ENCODE measurements at places on chromosomes 16 and 17.
A peak's percentile ranks its signal among the peaks of the same experiment; 100 is the strongest.

- peak; percentile 73 for DNase-seq
These were observed 69.4 kb downstream of the ZDHHC7 start for GRCh38 chr16:84941921-84942320.

DNA sequence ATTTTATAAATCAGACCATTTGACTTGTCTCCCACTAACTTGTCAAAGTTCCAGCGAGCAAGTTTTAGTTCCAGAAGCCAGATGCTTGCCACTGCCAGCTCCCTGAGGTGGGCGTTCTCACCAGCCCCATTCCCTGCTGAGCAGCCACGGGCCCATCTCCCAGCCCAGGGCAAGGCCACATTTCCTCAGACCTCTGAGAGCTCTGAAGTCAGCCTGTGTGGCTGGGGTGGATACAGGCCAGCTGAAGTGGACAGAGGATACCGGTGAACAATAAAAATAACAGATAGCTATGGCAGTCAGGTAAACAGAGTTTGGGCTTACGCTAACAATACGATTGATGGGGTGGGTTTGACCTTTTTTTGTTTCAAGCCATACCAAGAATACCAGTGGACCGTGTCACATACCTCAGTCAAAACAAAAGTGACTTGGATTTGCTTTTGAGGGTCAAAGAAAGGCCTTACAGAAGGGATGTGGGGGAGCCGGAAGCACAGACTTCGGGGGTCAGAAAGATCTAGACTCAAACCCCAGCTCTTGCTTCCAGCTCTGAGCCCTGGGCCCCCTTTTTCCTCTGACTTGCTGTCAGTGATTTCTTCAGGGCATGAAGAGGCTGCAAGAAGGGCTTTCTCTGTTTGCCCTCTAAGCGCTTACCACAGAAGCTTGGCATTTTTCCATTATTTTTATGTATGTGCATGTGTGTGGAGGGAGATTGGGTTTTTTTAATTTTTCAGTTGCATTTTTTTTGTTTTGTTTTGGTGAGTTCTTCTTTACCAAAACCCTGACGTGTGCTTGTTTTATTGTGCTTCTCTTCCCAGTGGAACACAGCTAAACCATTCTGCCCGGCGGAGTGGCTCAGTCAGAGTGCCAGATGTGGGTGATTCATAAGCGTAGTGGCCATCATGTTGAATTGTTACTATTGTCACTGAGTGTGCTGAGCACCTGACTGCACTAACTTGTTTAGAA, 109.9 kb downstream of the GNAO1 start:
- DNase-seq = peak; percentile 26

DNA sequence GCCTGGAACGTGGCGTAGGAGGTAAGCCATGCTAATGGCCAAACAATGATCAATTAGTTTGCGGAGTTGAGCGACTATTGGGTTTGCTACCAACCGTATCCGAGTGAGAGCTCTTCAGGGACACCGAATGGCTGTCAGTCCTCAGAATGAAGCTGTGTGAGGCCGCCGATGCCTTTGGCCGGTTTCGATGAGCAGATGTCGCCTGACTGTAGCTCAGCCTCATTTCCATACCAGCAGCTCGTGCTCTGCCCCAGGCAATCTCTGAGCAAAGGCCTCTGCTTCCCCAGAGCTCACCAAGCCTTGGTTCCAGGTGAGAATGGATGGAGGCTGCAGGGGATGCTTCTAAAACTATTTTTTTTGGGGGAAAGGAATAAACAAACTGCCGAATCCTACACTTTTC, 111.7 kb upstream of the HS3ST4 start:
- DNase-seq = no peak

DNA sequence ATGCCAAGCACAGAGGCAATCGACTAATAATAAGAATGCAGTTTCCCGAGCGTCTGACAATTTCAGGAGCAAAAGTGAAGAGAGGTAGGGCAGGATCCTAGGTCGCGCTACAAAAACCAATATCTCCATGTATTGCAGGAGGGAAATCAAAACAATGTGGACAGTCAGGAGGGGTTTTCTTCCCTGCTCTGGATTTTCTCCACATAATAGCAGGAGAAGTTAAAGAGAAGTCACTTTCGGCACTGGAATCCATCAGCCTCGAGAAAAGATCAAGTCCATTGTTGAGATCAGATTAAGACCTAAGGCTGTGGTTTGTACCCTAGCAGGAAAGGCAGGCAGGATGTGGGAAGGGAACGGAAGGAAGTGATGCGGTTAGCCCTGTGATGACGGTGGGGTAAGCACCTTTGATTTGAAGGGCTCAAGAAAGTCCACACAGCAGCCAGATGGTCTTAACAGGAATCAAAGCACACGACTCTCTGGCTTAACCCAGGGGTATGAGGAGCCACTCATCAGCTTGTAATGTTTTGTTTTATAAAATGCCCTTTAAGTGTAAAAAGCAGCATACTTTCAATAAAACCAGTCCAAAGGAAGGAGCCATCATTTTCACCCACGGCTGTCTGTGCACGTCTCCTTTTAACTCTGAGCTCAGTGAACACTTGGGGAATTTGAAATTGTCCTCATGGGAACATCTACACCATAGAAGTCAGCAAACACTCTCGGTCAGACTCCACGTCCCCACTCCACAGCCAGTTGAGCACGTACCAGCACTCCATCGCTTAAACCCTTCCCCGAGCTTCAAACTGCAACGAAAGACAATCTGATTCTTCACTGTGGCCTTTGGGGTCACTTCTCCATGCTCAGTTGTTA, 15.8 kb upstream of the AKTIP start:
- no peak for DNase-seq

- DNase-seq = no peak
These were observed 14.3 kb downstream of the STAT3 start for GRCh38 chr17:42373896-42374295.

GRCh38 chr16:86362155-86362849, 148.0 kb upstream of the FOXF1 start:
- DNase-seq = no peak

DNA sequence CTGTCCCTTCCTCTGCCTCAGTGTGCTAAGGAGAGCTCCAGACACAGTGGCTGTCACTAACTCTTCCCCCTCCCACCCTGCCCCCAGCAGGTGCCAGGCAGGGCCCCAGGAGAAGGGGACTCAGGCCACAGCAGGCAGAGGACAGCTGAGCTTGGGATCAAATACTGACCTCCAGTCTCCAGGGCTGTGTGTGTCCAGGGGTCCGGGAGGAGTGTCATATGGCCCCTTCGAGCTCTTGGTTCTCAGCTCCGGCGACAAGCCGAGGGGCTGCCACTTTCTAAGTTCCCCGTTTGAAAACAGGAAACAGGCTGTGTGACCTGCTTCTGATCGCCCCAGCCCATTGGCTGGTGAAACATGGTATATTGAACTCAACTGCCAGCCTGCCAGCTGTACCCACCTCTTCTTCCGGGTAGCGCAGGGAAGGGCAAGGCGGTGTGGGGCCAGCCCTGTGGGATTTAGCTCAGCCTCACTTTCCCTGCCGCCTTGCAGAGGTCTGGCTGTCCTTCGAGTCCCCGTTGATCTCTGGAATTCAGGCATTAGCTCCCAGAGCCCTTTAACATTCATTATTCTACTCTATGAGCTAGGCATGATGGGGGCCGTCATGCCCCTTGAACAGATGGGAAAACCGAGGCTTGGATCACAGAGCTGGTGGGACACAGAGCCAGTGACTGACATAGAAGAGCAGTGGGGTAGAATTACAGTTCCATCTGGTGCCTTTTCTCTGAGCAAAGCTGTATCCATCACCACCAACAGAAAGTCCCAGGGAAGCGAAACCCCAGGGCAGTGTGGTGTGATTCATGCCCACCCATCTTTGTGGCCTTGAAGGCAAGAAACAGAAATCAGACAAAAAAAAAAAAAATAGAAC, at the start of gene SNX20:
Gene SNX20, minus strand, starts transcription at position 292 of the 865 bp plus-strand sequence. CDS start 3,786 bp downstream, outside the sequence.
- no peak for DNase-seq

DNA sequence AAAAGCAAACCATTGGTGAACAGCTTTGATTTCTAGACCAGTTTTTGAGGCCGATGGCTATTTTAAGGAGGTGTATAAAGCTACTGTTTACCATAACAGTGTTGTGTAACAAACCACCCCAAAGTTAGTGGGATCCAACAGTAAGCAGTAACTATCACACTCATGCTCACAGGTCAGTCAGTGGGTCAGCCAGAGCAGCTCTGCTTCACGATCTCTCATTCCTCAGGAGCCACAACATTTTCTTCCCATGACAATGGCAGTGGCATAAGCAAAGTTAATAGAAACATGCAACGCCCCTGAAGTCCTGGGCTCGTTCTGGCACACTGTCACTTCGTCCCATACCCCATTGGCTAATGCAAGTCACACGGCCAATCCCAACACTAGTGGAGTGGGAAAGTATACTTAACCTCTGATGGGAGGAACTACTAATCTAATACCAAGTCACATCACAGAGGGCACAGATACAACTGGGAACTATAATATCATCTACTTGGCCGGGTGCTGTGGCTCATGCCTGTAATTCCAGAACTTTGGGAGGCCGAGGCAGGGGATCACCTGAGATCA, 28.0 kb upstream of the B4GALNT2 start:
- DNase-seq = no peak
